SJSA1 (cell line): ENCODE measurements at places on chromosomes 7 and 10.
A peak's percentile ranks its signal among the peaks of the same experiment; 100 is the strongest.

- peak; percentile 93 for DNase-seq
Observed at GRCh38 chr7:111138193-111138569, 47.3 kb downstream of the LRRN3 start.

- DNase-seq, result no peak
Observed at GRCh38 chr10:58733436-58733835, 220.8 kb downstream of the BICC1 start.

DNA sequence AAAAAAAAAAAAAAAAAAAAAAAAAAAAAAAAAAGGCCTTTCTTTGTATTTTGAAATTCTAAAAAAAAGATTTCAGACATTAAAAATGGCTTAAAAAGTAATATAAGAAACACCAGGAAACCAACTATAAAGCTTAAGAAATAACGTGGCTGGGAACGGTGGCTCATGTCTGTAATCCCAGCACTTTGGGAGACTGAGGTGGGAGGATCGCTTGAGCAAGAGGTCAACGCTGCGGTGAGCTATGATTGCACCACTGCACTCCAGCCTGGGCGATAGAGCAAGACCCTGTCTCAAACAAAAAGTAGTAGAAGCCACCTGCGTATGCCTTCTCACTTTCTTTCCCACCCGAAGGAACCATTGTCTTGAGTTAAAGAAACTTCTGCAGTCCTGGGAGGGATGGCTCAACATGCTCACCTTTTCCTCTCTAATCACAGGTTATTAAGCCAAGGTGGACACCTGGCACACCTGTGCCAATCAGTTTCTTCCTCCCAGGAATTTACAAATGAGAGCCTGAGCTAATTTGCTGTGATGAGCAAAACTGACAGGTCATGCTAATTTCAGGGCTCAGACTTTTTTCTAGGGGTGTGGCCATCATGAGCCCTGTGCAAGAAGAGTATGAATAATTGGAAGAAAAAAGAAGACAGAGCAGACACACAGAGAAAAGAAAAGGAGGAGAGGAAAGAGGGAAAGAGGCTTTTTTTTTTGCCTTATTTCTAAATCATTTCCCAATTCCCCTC is 72.0 kb upstream of the PARD3 start:
- DNase-seq, result no peak

- DNase-seq, result no peak
Observed at GRCh38 chr10:16954280-16955030, 137.2 kb upstream of the RSU1 start.

GRCh38 chr10:78342827-78343653 is 309.4 kb downstream of the RPS24 start:
- no peak for DNase-seq

DNA sequence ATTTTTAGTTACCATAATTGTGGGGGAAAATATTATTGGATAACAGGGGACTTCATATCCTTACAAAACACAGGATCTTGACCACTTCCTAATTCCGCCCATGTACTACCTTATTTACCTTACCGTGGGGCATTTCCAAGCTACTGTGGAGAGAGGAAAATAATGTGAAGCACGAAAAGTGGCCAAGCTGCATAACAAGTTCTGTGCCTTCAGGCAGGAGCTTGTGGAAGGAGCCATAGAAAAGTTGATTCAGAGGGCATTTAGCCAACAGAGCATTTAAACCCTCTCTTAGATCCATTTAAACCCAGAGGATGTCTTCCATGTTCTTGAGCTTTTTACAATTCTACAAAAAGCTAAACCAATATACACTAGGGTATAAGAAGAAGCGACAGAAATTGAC is 41.6 kb downstream of the DNAJB9 start:
- no peak for DNase-seq

DNA sequence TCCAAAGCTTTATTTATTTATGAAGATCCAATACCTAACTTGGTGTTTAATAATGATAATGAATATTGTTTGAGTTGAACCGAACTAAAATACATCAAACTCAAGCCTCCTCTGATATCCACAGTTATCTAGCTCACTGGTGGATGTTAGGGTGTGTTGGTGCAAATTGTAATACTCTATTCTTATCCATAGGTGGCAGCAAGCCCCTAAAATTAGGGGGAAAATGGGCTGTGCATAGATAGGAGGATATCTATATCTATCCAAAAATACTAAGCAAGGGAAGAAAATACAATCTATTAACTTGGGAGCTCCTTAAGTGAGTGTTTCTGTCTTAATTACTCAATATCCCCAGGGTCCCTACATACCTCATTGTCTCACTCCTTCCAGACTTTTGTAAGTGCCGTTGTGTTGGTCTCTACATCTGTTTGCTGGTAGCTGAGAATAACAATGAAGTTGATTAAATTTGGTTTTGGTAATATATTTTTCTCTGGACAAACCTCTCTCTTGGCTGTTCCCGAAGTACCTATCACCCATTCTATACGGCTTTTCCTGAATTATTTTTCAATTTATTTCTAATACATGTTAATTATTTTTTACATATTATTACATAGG is 55.0 kb upstream of the VWDE start:
- peak; percentile 33 for DNase-seq

DNA sequence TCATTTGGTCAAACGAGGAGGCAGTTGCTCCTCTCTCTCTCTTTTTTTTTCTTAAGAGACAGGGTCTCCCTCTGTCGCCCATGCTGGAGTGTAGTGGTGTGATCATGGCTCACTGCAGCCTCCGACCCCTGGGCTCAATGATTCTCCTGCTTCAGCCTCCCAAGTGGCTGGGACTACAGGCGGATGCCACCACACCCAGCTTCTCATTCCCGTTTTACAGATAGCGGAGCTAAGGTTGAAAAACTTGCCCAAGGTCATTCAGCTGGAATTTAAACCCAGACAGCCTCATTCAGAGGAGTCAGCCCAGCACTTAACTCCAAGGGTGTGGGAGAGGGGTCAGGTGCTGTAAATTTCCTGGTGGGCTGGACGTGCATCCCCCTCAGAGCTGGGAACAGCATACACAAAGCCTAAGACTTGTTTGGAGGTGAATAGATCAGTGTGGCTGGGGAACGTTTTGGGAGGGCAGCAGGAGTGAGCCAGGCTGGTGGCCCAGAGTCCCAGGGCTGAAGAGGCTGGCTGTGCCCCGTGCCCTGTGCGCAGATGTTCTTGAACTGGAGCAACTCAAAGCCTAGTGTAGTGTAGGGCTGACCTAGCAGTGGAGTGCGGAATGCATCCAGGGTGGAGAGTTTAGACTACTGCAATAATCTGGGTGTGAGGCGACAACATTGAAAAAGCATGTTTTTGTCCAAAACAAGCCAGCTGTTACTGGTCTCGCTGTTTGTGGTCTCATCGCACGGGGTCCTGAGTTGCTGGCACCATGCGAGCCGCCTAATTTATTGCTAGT is 2.3 kb downstream of the HTRA1 start:
- no peak for DNase-seq

GRCh38 chr10:59302381-59302780 is 60.0 kb downstream of the FAM13C start:
- no peak for DNase-seq

DNA sequence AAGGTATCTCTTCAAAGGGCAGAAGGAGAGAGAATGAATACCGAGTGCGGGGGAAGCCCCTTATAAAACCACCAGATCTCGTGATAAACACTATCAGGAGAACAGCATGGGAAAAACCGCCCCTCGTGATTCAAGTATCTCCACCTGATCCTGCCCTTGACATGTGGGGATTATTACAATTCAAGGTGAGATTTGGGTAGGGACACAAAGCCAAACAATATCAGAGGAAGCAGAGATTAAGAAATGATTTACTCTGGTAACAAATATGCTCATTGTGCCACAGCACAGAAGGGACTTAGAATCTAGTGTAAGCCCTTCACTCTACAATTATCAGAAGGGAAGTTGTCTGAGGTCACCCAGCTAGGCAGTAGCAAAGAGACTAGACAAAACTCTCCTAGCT is 40.1 kb upstream of the ZNRF2 start:
- no peak for DNase-seq

- peak; percentile 50 for DNase-seq
Observed at GRCh38 chr10:788796-789748, 99.6 kb upstream of the DIP2C start.

DNA sequence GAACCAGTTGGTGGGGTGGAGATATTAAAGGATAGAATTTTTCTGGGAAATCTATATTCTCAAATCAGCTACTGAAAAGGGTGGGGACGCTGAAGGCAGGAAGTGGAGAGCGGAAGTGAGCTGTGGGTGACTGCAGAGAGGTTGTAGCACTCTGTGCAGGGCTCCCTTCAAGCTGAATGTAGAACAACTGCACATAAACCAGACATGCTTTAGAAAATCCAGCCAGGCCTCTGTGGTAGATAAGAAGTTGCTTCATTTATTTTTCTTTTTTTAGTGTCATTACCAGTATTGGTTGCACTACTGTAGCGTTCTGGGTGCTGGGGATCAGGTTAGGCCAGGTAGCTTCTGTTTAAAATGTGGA is 127.8 kb downstream of the CELF2 start:
- DNase-seq, result no peak

GRCh38 chr7:69605070-69605469 is 6.8 kb downstream of the AUTS2 start:
- no peak for DNase-seq

DNA sequence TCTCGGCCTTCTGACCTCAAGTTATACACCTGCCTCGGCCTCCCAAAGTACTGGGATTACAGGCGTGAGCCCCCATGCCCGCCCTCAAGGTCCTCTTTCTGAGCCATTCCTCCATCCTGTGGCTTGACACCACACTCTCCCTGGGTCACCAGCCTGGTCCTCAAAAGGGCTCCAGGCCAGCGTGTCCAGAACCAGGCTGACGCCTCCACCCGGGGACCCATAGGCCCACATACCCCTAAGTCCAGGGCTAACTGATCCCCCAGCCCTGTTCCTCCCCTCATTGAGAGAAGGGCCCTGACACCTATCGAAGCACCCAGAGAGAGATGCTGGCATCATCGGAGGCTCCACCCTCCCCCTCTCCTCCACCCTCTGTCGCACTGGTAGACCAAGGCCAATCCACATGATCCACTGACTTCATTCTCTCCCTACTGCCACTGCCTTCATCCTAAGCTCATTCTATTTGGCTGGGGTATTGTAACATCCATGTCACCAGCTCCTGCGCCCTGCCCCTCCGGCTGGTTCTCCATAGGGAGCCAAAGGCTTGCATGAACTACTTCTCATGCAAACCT is 46.7 kb downstream of the TMEM270 start:
- DNase-seq, result no peak

GRCh38 chr7:125406111-125406510 is 476.5 kb upstream of the POT1 start:
- DNase-seq, result no peak

GRCh38 chr7:142111499-142111898 is at the start of gene MGAM2:
TSS of gene MGAM2 (plus strand) at chr7:142111718. CDS start at chr7:142116874, 5,156 bp downstream.
- no peak for DNase-seq

GRCh38 chr7:103123529-103123928 is 25.4 kb downstream of the NAPEPLD start:
- no peak for DNase-seq

- no peak for DNase-seq
Observed at GRCh38 chr10:69097729-69098128, 9.8 kb downstream of the SRGN start.

GRCh38 chr7:5001911-5002310 is 42.9 kb upstream of the MMD2 start:
- DNase-seq, result no peak

DNA sequence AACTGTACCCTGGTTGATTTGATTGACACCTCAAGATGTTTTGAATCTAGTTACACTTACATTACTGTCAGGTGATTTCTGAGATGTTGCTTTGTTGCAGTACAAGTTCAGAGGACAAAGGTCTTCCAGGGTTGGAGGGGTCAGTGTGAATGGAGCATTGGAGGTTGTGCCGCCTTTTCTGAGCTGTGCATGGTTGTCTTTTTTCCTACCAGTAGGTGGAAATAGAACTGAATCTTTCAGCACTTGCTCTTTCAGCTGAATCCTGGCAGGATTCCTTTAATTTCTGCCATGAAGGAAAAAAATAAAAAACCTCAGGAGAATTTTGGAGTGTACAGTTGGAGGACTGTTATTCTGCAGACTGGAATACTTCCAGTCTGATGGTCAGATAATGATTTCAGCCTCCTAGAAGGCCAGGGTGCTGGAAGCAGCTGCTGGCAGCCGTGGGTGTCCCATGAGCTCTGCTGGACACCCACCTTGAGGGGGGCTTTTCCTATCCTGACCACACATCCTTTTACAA is 82.7 kb downstream of the PLCE1 start:
- peak; percentile 77 for DNase-seq

- DNase-seq, result no peak
Observed at GRCh38 chr7:132328047-132328620, 248.1 kb downstream of the PLXNA4 start.

DNA sequence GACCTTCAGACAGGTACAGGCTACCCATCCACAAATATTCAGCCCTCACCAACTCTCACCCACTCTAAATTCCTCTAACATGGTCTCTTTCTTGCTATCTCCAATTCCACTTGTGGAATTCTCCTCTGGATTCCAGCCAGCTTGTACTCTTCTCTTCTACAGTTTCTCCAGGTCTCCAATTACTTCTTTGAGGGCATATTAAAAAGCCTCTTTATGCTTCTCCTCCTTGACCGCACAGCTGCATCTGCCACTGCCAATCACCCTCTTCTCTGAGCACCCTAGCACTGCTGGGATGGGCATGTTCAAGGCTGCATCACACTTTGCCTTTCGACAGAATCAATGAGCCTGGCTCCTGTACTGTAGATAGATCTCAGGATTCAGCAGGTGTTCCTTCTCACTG is 101.5 kb upstream of the ANKRD1 start:
- no peak for DNase-seq

DNA sequence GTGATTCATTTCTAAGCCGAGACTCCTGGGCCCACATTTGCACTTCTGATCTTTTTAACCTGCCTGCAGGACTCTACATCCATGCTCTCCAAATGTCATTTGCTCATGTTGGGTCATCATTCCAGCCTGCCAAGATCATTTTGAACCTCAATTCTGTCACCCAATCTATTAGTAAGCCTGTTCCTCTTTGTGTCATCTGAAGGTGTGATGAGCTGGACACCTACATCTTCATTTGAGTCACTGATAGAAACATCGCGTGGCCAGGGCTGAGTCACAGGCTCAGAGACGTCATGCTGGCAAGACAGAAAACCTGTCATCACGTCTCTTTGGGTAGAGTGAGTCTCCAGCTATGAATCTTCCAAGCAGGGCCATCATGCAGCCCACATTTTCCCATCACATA is 65.3 kb upstream of the SLF2 start:
- no peak for DNase-seq

DNA sequence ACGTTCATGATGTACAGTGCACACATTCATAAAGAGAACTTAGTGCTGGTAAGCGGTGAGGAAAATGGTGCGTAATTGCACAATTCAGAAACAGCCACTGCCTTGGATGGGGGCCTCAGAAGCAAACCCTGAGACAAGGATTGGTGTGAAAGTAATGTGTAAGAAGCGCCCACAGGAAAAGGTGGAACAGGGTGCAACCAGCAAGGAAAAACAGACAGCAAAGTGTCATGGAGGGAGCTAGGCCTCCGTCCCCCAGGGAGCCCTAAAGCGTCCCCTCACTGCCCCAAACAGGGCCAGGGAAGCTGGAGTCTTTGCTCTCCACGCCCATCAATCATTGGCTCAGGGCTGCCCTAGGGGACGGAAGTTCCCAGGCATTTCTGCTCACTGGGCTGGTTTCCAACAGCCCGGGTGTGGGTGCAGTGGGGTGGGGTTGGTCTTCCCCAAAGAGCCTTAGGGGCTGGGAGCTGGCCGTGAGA is 9.6 kb upstream of the C10orf105 start:
- no peak for DNase-seq
